ENCODE measurements at places on chromosomes 16 and 17. TPM values are rescaled to one million over a fixed set of nuclear protein-coding genes. Genes with fewer than 3 reads are reported as not detected.

CLEC18A gene
- 1.0 TPM for total RNA-seq

CCDC78 gene
- total RNA-seq, result 1.1 TPM

LIG3 gene
- total RNA-seq, result 39.9 TPM

ORAI3 gene
- 12.0 TPM for total RNA-seq

CBX2 gene
- total RNA-seq, result 7.5 TPM

ZDHHC1 gene
- 6.0 TPM for total RNA-seq

HNF1B gene
- not detected for total RNA-seq

TTYH2 gene
- total RNA-seq, result 3.4 TPM

BOLA2B gene
- 39.6 TPM for total RNA-seq

TOM1L2 gene
- total RNA-seq, result 28.1 TPM

AFMID gene
- 38.9 TPM for total RNA-seq

CTRB1 gene
- total RNA-seq, result not detected

NPIPB8 gene
- total RNA-seq, result 0.36 TPM

UNC119 gene
- 20.6 TPM for total RNA-seq

CETP gene
- total RNA-seq, result 0.90 TPM

BORCS6 gene
- total RNA-seq, result 8.6 TPM

HS3ST3B1 gene
- total RNA-seq, result not detected

TP53TG3F gene
- total RNA-seq, result not detected

UTS2R gene
- total RNA-seq, result not detected

SP6 gene
- 0.66 TPM for total RNA-seq

GPR142 gene
- not detected for total RNA-seq

TBC1D26 gene
- 0.19 TPM for total RNA-seq

CA5A gene
- not detected for total RNA-seq

KRTAP2-2 gene
- total RNA-seq, result not detected

STX1B gene
- under 0.01 TPM for total RNA-seq

NLE1 gene
- 17.6 TPM for total RNA-seq

LLGL2 gene
- 2.8 TPM for total RNA-seq

MAPT gene
- 0.09 TPM for total RNA-seq

CDK5R1 gene
- 1.0 TPM for total RNA-seq

ZP2 gene
- total RNA-seq, result not detected

PNMT gene
- total RNA-seq, result not detected

C1QTNF8 gene
- total RNA-seq, result not detected

SEZ6 gene
- total RNA-seq, result not detected

Data from endothelial cell of coronary artery (primary cell).